ENCODE measurements at places on chromosomes 13 and 19.

DNA sequence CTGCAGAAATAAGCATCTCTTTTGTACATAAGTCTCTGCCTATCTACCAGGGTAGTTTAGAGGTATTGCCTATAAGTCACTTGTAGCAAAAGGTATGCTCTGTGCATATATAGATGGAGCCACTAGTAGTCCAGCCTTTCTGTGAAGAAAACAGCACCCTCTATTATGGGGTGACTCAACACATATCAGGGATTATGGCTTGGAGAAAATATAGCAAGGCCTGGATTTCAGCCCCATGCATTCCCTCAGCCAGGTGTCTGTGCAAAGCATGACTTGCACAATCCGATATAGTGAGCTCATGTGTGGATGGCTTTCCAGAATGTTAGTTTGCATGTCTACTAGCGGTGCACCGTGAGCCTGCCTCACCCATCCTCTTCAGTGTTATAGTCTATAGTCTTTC lies 13.4 kb upstream of the NALCN start:
- no peak overlapping the region for H3K27ac ChIP-seq
- DNase-seq: no peak
- peaks cover 9% of the 10 kb centered on the region for H3K27me3 ChIP-seq
- H3K36me3 ChIP-seq: no peaks in the 10 kb centered on the region
- no peaks in the 10 kb centered on the region for H3K4me1 ChIP-seq

GRCh38 chr19:30174357-30174645 lies 197.9 kb upstream of the ZNF536 start:
- no peak for DNase-seq
- H3K27ac ChIP-seq: no peak overlapping the region
- H3K27me3 ChIP-seq: peaks cover 11% of the 10 kb centered on the region

DNA sequence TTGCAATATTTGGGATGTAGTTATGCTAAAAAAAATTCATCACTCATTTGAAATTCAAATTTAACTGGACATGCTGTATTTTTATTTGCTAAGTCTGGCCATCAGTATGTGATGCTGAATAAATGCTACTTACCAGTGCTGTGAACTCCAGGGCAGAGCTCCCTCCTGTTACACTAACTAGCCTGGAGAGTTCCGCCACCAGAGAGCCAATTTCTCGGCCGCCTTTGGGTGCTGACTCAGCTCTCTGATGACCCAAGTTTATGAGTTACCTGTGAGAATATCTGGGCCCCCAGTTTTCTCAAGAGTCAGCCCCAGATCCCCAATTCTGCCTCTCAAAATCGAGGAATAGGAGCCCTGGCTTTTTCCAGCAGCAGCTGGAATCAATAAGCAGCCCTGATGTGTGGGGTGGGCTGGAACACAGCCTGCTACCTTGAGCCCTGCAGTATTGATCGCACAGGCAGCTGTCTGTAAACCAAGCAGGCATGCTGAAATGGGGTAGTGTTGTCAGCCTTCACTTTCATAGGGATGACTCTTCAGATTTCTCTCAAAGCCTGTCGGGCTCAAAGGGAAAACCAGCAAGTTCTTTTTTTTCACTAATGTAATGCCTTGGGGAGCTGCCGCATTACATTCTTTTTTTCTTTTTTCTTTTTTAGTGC lies 113.7 kb downstream of the DNAJC15 start:
- no peak for DNase-seq
- H3K4me1 ChIP-seq: no peaks in the 10 kb centered on the region
- no peaks in the 10 kb centered on the region for H3K36me3 ChIP-seq
- no peaks in the 10 kb centered on the region for H3K27me3 ChIP-seq
- no peak overlapping the region for H3K4me3 ChIP-seq

- H3K27me3 ChIP-seq: no peaks in the 10 kb centered on the region
- H3K4me1 ChIP-seq: peaks cover 31% of the 10 kb centered on the region
- peaks cover 9% of the 10 kb centered on the region for H3K36me3 ChIP-seq
- H3K27ac ChIP-seq: peak overlapping the region; percentile 89
- peak; percentile 54 for DNase-seq
These were observed 2.0 kb downstream of the ZBTB7A start for GRCh38 chr19:4064496-4065260.

GRCh38 chr13:76637641-76638141 lies 248.5 kb downstream of the KCTD12 start:
- DNase-seq: no peak
- H3K4me1 ChIP-seq: no peaks in the 10 kb centered on the region
- no peaks in the 10 kb centered on the region for H3K36me3 ChIP-seq
- H3K27me3 ChIP-seq: peaks cover 2% of the 10 kb centered on the region
- H3K27ac ChIP-seq: no peak overlapping the region

- H3K4me3 ChIP-seq: no peak overlapping the region
- no peaks in the 10 kb centered on the region for H3K36me3 ChIP-seq
- peaks cover 12% of the 10 kb centered on the region for H3K4me1 ChIP-seq
These were observed 29.7 kb downstream of the MCF2L start for GRCh38 chr13:112998521-112999280.

- H3K4me3 ChIP-seq: no peak overlapping the region
- no peaks in the 10 kb centered on the region for H3K36me3 ChIP-seq
- H3K27ac ChIP-seq: no peak overlapping the region
- peaks cover 7% of the 10 kb centered on the region for H3K4me1 ChIP-seq
- H3K27me3 ChIP-seq: peaks cover 12% of the 10 kb centered on the region
These were observed 49.8 kb upstream of the GTF3A start for GRCh38 chr13:27374650-27375049.

DNA sequence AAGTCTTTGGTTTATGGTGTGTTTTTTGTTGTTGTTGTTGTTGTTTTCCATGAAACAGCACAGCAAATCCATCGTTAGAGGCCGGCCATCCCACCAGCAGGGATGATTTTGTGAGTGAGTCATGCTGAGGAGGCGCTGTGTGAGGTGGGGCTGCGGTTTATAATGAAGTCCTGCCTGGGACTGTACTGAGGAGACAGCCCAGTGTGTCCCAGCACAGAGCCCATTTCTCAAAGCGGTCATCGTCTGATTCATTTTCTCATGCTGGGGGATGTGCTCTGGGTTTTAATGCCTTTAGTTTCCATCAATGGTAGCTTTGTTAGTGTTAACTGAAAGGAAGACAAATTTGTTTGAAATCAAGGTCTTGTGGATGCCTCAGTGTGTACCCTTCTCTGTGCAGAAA lies 129.3 kb upstream of the SERP2 start:
- H3K36me3 ChIP-seq: no peaks in the 10 kb centered on the region
- H3K27me3 ChIP-seq: peaks cover 2% of the 10 kb centered on the region
- H3K4me3 ChIP-seq: no peak overlapping the region
- peaks cover 6% of the 10 kb centered on the region for H3K4me1 ChIP-seq
- H3K27ac ChIP-seq: no peak overlapping the region

DNA sequence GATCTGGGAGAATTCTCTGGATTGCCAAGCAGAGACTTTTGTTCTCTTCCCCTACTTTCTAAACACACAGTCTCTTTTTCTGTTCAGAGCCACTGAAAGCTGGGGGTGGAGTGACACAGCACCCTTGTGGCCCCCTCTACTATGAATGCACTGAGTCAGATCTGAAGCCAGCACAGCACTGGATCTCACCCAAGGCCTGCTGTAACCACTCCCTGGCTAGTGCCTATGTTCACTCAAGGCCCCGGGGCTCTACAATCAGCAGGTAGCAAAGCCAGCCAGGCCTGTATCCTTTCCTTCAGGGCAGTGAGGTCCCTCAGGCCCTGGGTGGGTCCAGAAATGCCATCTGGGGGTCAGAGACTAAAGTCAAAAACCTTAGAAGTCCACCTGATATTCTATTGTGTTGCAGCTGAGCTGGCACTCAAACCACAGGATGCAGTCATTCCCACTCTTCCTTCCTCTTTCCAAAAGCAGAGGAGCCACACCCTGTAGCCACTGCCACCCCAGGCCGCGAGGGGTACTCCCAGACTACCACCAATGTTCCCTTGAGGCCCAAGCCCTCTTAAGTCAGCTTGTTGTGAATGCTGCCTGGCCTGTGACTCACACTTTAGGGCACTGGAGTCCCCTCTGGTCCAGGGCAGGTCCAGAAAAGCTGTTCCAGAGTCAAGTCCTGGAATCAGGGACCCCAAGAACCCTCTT lies 110.1 kb upstream of the RXFP2 start:
- no peak overlapping the region for H3K27ac ChIP-seq
- no peak overlapping the region for H3K4me3 ChIP-seq
- DNase-seq: no peak
- H3K36me3 ChIP-seq: no peaks in the 10 kb centered on the region

- no peak for DNase-seq
- H3K36me3 ChIP-seq: no peaks in the 10 kb centered on the region
- no peak overlapping the region for H3K27ac ChIP-seq
These were observed 37.6 kb upstream of the MAB21L1 start for GRCh38 chr13:35514061-35514477.

- H3K36me3 ChIP-seq: peaks cover 22% of the 10 kb centered on the region
- H3K4me3 ChIP-seq: peak overlapping the region; percentile 97
- H3K27me3 ChIP-seq: no peaks in the 10 kb centered on the region
- peaks cover 21% of the 10 kb centered on the region for H3K4me1 ChIP-seq
These were observed 469 bp downstream of the ABHD17A start for GRCh38 chr19:1884719-1885334.

DNA sequence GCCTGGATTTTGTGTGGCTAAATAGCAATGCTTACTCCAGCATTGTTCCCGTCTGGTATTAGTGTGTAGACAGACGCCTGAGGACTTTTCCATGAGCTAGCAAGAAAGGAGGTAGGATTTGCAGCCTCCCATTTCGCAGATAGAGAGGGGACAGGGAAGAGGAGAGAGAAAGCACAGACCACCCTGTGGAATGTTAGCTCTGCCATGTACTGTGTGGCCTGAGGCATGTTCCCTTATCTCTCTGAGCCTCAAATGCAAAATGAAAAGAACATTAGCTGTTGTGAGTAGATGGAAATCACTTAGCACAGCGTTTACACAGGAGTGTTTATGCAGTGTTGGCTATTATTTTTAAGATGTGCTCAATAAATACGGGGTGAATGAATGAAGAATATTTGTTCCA lies 45.5 kb downstream of the OLFM4 start:
- no peaks in the 10 kb centered on the region for H3K27me3 ChIP-seq
- H3K36me3 ChIP-seq: no peaks in the 10 kb centered on the region
- H3K27ac ChIP-seq: no peak overlapping the region
- H3K4me1 ChIP-seq: no peaks in the 10 kb centered on the region
- H3K4me3 ChIP-seq: no peak overlapping the region
- no peak for DNase-seq

- no peaks in the 10 kb centered on the region for H3K4me1 ChIP-seq
- no peaks in the 10 kb centered on the region for H3K36me3 ChIP-seq
- H3K4me3 ChIP-seq: no peak overlapping the region
- H3K27me3 ChIP-seq: no peaks in the 10 kb centered on the region
- no peak overlapping the region for H3K27ac ChIP-seq
These were observed 436.2 kb upstream of the SLITRK5 start for GRCh38 chr13:87234981-87235380.

DNA sequence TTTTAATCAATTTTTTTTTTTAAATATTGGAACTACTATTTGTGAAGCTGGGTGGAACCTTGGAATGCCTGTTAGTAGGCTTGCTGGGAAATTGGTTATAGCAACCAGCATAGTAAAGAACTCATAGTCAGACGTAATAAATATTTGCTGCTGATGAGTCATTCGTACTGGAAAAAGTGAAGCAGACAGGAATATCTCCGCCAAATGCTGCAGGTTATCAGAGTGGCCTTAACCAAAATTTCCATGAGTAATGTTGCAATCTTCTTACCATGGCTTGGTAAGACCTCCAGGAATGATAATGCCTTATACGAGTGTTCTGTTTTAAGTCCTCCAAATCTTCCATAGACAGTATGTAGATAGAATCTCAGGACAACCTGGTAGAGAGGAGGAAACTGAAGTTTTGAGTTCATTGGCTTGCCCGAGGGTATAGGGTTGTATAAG lies 34.2 kb downstream of the MBNL2 start:
- DNase-seq: no peak
- H3K4me3 ChIP-seq: no peak overlapping the region
- H3K36me3 ChIP-seq: peaks cover 44% of the 10 kb centered on the region
- no peaks in the 10 kb centered on the region for H3K27me3 ChIP-seq
- peaks cover 60% of the 10 kb centered on the region for H3K4me1 ChIP-seq

- no peak overlapping the region for H3K4me3 ChIP-seq
- no peak overlapping the region for H3K27ac ChIP-seq
- DNase-seq: no peak
- H3K27me3 ChIP-seq: peaks cover 8% of the 10 kb centered on the region
- H3K36me3 ChIP-seq: no peaks in the 10 kb centered on the region
These were observed 13.4 kb downstream of the ITGBL1 start for GRCh38 chr13:101465877-101466276.

GRCh38 chr13:107585469-107586180 lies 629.7 kb downstream of the LIG4 start:
- H3K27me3 ChIP-seq: no peaks in the 10 kb centered on the region
- no peaks in the 10 kb centered on the region for H3K4me1 ChIP-seq
- no peaks in the 10 kb centered on the region for H3K36me3 ChIP-seq
- H3K4me3 ChIP-seq: no peak overlapping the region

- no peak overlapping the region for H3K27ac ChIP-seq
- no peaks in the 10 kb centered on the region for H3K4me1 ChIP-seq
- H3K27me3 ChIP-seq: peaks cover 9% of the 10 kb centered on the region
- no peak overlapping the region for H3K4me3 ChIP-seq
- DNase-seq: no peak
These were observed 10.8 kb downstream of the FBXO17 start for GRCh38 chr19:38964738-38965137.

GRCh38 chr19:49490287-49491029 lies 3.0 kb downstream of the RPL13A start:
- peak overlapping the region; percentile 93 for H3K4me3 ChIP-seq
- peaks cover 46% of the 10 kb centered on the region for H3K4me1 ChIP-seq
- peaks cover 73% of the 10 kb centered on the region for H3K36me3 ChIP-seq

GRCh38 chr19:58044886-58045285 lies 11.1 kb downstream of the ZSCAN1 start:
- H3K27ac ChIP-seq: no peak overlapping the region
- peaks cover 14% of the 10 kb centered on the region for H3K27me3 ChIP-seq
- DNase-seq: no peak
- no peaks in the 10 kb centered on the region for H3K4me1 ChIP-seq

GRCh38 chr13:36666477-36667229 lies 7.2 kb upstream of the SERTM1 start:
- H3K27ac ChIP-seq: no peak overlapping the region
- H3K4me3 ChIP-seq: no peak overlapping the region
- no peak for DNase-seq
- no peaks in the 10 kb centered on the region for H3K4me1 ChIP-seq
- H3K36me3 ChIP-seq: no peaks in the 10 kb centered on the region
- H3K27me3 ChIP-seq: peaks cover 6% of the 10 kb centered on the region

GRCh38 chr13:53460796-53461195 lies 432.2 kb downstream of the OLFM4 start:
- H3K4me3 ChIP-seq: no peak overlapping the region
- H3K27ac ChIP-seq: no peak overlapping the region

DNA sequence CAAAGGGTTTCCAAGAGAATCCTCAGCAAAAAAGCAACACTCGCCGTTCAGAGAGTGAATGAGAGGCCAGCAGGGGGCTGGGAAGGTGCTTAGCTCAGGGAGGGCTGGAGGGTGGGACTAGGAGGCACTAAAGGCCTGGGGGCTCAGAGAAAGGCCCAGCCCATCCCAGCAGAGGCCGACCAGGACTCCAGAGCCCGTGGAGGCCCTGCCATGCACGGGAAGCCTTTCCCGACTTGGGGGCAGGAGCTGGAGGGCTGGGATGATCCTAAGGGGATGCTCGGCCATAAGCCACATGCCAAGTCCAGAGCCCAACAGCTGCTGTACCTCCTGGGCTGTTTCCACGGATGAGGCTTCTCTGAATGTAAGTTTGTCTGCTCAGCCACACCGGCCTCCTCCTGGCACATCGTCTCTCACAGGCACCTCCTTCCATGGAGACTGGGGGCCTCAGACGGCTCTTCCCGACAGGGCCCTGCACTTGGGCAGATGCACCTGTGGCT lies 19.5 kb downstream of the RASA3 start:
- H3K36me3 ChIP-seq: peaks cover 17% of the 10 kb centered on the region
- H3K4me3 ChIP-seq: no peak overlapping the region
- peak overlapping the region; percentile 49 for H3K27ac ChIP-seq
- no peak for DNase-seq
- peaks cover 70% of the 10 kb centered on the region for H3K4me1 ChIP-seq

All from activated naive CD8-positive, alpha-beta T cell treated with anti-CD3 and anti-CD28 coated beads for 36 hours (primary cell).